ENCODE measurements at places on chromosomes 6 and 20.

DNA sequence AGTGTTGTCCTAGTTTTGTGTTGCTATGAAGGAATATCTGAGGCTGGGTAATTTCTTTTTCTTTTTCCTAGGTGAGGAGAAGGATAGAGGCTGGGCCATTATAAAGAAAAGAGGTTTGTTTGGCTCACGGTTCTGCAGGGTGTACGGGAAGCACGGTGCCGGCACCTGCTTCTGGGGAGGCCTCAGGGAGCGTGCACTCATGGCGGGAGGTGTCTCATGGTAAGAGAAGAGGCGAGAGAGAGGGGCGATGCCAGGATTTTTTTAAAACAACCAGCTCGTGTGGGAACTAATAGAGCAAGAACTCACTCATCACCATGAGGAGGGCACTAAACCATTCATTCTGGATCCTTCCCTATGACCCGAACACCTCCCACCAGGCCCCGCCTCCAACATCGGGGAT lies 14.2 kb upstream of the NPBWR2 start:
- no peak for ATAC-seq

GRCh38 chr6:18561037-18561750 lies 174.0 kb downstream of the RNF144B start:
- no peak for ATAC-seq

DNA sequence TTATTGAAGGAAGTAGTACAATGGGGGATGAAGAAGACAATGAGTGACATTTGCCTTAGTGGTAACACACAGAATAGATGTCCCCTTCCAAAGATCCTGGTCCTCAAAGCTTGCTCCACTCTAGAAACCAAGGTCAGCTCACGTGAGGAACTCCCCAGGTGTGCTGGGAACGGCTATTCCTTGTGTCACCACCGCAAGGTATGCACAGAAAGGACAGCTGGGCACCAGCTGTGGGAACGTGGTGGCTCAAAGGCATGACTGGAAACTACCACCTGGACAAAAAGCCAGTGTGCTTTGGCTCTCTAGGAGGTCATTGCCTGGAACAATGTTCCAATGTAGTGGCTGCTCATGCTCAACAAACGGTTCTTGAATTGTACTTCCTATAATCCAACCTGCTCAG lies 94.0 kb downstream of the SLC22A3 start:
- no peak for ATAC-seq

DNA sequence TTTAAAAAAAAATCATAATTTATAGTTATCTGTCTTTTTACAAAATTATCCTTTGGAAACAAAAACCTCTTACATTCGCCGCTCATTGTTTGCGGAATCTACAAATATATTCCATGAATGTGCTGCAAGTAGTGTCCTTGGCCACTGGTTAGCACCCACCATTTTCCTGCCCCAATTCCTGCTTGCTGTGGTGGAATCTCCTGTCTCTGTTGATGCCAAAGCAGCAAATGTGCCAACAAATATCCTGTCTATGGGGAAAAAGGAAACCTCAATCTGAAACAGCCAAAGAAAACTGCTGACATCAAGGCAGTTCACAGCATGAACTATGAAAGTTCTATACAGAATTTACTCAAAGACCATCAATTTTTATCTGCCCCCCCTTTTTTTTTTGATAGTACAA lies 603.6 kb downstream of the COL12A1 start:
- no peak for ATAC-seq

- peak; percentile 17 for ATAC-seq
These were observed 26.7 kb downstream of the TRERF1 start for GRCh38 chr6:42424906-42425474.

Measured in activated T-helper 17 cell treated with anti-CD3 and anti-CD28 coated beads, Interleukin-2, amount 50 U/mL, for 72 hours (primary cell).